ENCODE measurements at places on chromosomes 16 and 17.
A peak's percentile ranks its signal among the peaks of the same experiment; 100 is the strongest.

DNA sequence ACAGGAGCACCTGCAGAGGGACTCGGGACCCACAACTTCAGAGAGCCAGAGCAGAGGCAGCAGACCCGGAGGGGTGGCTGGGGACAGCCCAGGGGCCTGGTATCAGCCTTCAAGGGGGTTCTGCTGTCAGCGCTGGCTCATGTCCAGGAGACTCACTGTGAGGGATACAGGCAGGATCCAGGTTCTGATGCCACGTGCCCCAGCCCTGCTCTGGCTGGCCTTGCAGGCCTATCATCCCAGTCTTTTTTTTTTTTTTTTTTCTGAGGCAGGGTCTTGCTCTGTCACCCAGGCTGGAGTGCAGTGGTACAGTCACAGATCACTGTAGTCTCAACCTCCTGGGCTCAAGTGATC is 9.0 kb upstream of the MTSS2 start:
- no peak for DNase-seq

GRCh38 chr17:2532146-2532720 is 20.5 kb upstream of the METTL16 start:
- DNase-seq, result no peak

DNA sequence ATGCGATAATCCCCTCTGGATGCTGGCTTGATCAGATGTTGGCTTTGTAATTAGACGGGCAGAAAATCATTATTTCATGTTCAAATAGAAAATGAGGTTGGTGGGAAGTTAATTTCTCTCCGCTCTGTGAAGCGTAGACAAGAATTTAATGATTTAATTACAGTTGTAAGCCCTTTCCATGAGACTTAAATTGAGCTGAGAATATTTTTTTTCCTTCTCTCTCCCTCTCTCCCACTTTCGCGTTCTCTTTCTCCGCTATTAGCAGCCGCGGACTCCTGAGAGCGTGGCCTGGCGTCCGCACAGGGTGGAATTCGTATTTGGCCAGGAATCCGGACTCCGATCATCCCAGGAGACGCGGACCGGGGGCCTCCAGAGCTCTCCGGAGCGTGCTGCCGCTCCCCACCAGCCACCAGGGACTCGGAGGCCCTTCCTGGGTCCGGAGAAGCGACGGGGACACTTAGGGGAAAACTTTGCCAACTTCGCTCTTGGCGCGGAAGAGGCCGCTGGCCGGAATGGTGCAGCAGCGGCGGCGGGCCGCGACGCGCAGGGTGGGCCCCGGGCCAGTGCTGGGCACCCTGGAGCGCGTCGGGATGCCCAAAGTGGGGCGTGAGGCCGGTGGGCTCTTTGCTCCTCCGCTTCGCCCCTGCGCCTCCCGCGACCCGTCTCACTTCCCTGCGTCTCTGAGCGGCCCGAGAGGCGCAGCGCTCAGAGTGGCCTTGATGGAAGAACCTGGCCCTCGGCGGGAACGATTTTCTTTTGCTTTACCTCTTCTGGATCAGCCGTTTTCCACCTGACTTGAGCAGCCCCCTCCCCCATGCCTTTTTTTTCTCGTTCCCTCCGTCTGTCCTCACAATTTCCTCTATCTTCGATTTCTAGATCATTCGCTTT is 3.6 kb upstream of the IRX3 start:
- peak; percentile 68 for DNase-seq

DNA sequence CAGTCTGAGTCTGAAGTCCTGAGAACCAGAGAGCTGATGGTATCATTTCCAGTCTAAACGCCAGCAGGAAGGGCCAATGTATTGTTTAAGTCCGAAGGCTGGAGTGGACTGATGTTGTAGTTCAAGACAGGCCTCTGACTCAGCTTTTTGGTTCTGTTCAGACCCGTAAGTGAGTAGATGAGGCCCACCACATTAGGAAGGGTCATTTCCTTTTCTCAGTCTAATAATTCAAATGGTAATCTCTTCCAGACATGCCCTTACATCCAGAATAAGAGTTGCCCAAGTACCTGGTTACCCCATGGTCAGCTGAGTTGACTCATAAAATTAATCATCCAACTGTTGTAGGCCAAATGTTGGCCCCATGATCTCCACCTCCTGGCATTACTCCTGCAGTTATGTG is 442.6 kb upstream of the HSBP1 start:
- DNase-seq, result no peak

GRCh38 chr17:61970030-61970429 is 42.2 kb upstream of the INTS2 start:
- DNase-seq, result no peak

DNA sequence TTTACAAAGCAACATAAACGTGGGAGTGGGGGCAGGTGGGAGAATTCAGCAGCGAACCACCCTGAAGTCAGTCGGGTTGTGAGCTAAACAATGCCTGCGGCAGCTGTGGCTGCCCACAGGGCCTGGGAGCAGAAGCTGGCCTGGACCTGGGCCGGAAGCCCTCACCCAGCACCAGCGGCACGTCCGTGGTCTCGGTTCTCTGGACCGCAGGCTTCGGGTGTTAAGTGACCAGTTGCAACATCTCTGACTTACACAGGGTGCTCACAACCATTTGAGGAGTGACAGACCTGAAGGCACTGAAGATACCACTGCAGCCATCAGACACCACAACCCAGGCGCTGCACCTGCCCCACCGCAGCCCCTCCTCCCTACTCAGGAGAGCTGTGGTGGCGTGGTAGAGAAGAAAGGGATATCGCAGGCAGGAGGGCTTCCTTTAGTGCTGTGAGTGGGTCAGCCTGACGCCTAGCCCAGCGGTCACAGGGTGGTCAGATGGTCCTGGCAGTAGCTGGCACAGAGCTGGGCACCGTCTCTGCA is 33.8 kb downstream of the CBFA2T3 start:
- no peak for DNase-seq

DNA sequence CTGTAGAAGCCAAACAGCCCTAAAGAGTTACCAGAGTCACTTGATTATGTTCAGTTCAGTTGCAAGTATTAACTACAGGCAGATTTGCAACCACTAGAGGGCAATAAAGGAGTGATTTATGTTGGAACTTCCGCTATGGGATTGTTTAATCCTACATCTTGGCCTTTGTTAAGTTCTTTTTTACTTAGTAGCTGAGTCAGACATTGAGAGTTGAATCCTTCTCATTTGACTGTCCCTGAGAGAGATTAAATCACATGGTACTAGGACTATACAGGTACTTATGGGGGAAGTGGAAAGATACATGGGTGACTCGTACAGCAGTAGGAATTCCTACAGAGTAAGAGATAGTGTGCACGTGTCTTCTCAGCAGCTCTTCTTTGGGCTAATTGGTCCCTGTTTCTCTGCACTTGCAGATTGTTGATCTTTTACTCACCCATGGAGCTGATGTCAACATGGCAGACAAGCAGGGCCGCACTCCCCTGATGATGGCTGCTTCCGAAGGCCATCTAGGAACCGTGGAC is 40.3 kb downstream of the CYB561 start:
- DNase-seq, result peak; percentile 78

DNA sequence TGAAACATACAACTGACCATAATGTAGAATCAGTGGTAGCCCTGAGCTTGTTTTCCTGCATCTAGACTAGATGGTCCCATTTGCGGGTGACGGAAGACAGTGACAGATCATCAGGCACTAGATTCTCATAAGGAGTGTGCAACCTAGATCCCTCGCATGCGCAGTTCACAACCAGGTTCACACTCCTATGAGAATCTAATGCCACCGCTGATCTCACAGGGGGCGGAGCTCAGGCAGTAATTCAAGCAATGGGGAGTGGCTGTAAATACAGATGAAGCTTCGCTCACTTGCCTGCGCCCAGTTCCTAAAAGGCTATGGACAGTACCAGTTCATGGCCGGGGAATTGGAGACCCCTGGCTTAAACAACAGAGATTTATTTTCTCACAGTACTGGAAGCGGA is 656.3 kb downstream of the HS3ST4 start:
- DNase-seq, result no peak

GRCh38 chr16:84481051-84481735 is 23.3 kb downstream of the MEAK7 start:
- no peak for DNase-seq

- DNase-seq, result no peak
Measured at GRCh38 chr16:12160249-12160648, 183.7 kb downstream of the SNX29 start.

GRCh38 chr17:40707745-40708144 is 4.2 kb upstream of the KRT24 start:
- no peak for DNase-seq

- DNase-seq, result no peak
Measured at GRCh38 chr16:66204756-66205155, 161.7 kb upstream of the CDH5 start.

GRCh38 chr17:17848311-17849082 is 11.7 kb upstream of the SREBF1 start:
- DNase-seq, result no peak

- no peak for DNase-seq
Measured at GRCh38 chr17:80397034-80397387, 18.0 kb upstream of the ENDOV start.

DNA sequence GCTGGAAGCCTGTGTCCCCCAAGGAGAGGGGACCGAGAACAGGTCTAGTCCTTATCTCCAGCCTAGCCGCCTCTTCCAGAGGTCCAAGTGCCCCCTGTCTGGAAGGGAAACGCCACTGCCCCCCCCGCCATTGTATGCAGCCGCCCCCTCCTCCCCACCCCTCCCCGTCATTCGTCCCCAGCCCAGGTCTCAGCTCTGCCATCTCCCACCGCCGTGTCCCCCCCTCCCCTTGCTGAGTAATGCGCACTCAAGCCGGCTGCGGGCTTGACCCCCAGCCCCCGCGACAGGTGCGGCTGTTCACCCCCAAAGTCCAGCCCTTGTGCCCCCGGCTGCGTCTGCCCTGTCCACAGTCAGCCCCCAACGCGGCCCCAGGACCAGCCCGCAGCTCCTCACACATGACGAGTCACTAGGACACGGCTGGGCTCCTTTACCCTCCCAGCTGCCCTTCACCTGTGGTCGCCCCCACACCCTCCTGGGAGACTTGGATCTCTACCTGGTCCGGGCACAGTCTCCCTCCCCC is 622 bp downstream of the GPRC5B start:
- DNase-seq, result no peak

DNA sequence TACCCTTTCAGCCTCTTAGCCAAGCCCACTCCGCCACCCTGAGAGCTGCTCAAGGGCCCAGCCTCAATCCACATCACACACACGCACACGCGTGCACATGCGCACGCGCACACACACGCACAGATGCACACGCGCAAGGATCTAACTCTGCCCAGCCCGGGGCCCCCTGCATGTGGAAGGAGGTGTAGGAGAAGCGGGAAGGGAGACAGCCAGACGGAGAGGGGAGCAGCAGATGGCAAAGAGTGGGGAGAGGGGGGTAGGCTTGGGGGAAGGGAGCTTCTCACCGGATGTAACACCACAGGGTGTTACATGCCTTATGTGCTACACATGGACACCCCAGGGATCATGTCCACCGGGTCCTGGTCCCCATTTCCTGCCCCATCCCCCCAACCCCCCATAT is 15.3 kb downstream of the DLG4 start:
- DNase-seq, result peak; percentile 79

GRCh38 chr17:67879662-67880061 is 54.4 kb downstream of the BPTF start:
- DNase-seq, result no peak

- DNase-seq, result no peak
Measured at GRCh38 chr17:40915199-40915661, 22.2 kb downstream of the KRT23 start.

DNA sequence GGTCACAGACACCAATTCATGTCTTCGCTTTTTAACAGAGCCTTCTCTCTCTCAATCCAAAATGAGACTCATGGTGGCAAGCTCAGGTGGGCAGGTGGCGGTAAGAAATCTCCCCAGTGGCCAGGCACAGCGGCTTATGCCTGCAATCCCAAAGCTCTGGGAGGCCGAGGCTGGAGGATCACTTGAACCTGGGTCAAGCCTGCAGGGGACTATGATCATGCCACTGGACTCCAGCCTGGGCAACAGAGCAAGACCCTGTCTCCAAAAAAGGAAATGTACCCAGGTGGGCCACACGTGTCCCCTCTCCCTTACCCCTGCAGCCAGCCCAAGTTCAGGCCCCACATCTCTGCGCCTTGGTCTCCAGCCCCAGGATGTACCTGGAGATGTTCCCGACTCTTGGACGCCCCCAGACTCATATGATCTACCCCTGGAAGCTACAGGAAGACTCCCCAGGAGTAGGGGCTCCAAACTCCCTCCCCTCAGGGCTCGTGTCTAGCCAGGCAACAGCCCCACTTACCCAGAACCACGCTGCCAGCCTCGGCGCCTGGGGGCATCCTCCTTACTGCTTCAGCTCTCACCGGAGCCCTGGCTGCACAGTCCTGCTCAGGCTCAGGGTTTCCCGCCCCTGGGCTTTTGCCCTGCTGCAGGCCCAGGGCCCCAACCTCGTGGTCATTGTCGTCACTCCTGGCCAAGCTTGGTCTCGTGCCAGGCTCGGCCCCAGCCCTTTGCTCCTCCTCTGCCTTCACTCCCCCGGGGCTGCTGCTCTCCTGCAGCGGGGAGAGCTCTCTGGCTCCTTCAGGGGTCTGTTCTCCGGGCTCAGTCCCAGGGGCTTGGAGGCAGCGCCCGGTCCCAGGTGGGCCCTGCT is 16.2 kb downstream of the MYLK3 start:
- no peak for DNase-seq

- DNase-seq, result peak; percentile 11
Measured at GRCh38 chr17:61496957-61497653, 44.9 kb downstream of the TBX4 start.

DNA sequence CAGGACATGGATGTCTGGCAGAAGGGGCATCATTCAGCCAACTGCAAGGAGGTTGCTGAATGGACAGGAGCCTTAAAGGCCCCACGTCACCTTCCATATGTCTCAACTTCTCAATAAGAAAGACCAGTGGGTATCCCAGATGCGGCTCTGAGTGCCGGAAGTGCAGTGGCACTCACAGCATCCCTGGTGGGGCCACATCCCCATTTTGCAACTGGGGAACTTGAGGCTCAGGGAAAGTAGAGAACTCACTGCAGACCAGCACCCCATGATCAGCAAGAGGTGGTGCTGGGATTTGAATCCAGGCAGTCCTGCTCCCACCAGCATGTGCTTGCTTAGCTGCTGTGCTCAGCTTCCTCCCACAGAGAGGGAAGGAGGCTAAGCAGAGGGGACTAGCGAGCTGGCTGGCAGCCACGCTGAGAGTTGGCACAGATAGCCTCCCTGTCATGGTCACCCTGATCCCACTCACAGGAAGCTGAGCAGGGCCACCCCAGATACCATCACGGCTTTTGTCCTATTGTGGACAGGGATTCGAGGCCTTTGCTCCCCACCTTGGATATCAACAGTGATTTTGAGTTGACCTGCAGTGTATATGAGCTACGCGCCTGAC is 294.2 kb upstream of the FOXF1 start:
- no peak for DNase-seq

Measured in eye (tissue), 1 donor.